Activated T-cell treated with anti-CD3 and anti-CD28 coated beads, Interleukin-2, amount 50 U/mL, for 1 hour (primary cell): ENCODE measurements at places on chromosomes 2 and 18.

DNA sequence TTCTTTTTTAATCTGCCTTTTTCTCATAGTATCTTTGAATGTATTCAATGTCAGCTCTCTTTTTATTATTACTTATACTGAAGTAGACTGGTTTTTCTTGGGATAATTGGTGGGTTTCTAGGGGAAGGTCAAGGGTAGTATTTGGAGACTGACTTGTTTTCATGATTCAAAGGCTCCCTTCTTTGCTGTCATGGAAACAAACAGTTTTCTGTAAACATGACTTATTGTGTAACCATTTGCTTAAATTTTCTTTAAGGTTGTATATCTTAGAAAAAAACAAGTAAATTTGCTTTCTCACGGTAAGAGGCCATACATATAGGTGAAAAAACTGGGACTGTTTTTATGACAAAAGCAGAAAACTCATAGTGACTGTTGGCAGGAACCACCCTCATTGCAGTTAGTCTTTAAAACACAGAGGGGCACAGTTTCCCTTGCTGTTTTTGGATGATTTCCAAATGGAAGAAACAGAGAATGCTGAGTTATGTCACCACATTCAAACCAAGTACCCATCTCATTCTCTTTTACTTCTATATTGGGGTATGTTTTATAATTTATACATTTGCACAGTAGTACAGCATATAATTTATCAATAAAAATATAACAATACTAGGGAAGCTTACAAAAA, 5.8 kb upstream of the RDH14 start:
- DNase-seq: no peak

GRCh38 chr2:15711126-15711860, 119.6 kb downstream of the DDX1 start:
- no peak for DNase-seq

DNA sequence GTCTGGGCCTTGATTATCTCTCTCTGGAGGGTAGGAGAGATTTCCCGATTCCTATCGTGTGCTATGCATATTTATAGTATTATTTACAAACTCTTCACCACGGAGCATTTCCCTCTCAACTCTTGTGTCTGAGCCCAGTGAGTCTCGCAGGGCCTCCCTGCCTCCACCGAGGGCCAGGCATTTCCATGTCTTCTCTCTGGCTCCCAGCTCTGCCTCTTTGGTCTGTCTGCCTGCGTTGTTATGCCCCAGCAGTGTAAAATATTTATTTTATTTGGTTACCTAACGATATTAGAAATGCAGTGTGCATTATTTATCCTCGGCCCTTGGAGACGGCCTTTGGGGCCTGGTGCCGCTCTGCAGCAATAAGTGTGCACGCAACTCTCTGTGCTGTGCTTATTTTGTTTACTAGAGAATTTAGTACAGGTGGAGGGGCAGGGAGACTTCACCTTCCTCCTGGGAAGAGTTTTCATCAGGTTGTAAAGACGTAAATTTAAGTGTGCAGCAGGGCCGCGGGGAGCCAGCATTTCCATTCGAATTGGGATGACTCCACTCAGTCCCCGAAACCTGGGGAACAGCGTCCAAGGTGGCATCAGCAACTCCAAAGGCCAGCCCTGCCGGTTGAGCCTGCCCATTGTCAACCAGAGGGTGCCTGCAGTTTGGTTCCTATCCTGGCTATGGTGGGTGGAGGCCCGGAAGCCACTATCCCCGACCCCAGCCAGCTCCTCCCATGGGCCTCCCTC, 100.2 kb downstream of the PTGR3 start:
- no peak for DNase-seq

- DNase-seq: no peak
Measured at GRCh38 chr18:35117372-35117771, 76.2 kb downstream of the MAPRE2 start.

GRCh38 chr2:100544911-100545596, 17.7 kb upstream of the PDCL3 start:
- no peak for DNase-seq

DNA sequence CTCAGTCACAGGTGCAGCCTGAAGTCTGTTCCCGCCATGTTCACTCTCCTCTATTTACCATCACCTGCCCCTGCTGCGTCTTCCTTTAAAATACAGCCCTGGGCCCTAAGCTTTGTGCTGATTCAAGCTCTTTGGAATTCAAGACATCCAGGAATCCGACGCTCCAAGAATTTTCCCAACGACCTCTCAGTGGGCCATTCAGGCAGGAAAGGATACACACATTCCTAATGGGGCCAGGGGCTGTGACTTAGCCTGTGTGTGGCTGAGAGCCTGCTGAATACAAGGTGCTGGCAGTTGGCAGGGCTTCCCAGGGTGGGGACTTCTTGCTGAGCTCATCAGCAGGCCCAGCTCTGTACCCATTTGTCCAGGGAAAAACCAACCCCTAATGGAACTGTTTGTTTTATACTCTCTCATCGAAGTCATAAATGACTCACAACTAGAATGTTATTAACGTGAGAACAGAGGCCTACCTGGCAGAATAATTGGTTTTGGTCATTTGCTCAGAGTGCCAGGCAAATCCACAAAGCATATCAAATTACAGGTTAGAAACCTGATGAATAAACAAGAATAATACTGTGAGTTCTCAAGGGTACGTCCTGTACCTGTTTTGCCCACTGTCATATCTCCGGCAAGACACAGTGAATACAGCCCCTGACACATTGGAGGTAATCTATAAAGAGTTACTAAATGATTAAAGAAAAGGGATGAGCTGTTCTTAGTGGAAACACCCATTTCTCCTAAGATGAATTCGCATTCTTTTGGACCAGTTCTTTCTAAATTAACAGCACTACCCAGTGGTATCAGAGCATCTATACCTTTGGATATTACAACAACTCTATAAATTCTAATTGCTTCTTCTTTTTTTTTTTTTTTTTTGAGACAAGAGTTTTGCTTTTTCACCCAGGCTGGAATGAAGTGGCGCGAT, 12.6 kb upstream of the KCMF1 start:
- no peak for DNase-seq

- peak; percentile 19 for DNase-seq
Measured at GRCh38 chr2:16666449-16666801, 791 bp upstream of the CYRIA start.

DNA sequence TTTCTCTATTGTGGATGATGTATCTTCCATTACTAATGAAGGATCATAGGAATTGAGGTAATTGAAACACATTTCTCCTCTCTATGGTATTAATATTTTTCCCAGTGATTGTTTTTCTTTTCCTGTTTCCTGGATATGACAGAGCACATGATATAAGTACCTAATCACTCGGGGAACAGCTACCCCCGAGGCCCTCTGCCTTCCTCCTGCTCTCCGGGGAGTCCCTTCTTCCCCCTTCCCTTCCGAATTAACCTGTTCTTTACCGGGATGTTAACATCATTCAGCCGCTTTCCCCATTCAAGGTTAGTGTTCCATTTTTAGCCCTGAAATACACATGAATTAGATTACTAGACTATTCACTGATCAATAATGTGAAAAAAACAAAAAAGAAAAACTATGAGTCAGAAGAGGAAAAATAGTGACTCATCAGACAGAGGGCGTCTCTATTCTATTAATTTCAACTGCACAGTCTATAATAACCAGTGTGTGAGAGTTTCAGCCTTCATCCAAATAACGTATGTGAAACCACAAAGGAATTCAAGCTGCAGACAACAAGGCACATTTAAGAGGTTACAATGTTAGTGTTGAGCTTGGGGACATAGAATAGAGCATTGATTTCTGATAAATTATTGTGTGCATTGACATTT, 450.8 kb downstream of the DLGAP1 start:
- no peak for DNase-seq

GRCh38 chr2:151333083-151333482, 24.3 kb upstream of the TNFAIP6 start:
- no peak for DNase-seq

GRCh38 chr2:86241611-86242010, 42.4 kb downstream of the MRPL35 start:
- DNase-seq: no peak

GRCh38 chr2:135055182-135055786, 3.2 kb downstream of the RAB3GAP1 start:
- DNase-seq: no peak

GRCh38 chr18:57961876-57962505, 82.0 kb upstream of the NEDD4L start:
- no peak for DNase-seq

GRCh38 chr2:70946832-70947442, 11.2 kb downstream of the ATP6V1B1 start:
- DNase-seq: peak; percentile 33

DNA sequence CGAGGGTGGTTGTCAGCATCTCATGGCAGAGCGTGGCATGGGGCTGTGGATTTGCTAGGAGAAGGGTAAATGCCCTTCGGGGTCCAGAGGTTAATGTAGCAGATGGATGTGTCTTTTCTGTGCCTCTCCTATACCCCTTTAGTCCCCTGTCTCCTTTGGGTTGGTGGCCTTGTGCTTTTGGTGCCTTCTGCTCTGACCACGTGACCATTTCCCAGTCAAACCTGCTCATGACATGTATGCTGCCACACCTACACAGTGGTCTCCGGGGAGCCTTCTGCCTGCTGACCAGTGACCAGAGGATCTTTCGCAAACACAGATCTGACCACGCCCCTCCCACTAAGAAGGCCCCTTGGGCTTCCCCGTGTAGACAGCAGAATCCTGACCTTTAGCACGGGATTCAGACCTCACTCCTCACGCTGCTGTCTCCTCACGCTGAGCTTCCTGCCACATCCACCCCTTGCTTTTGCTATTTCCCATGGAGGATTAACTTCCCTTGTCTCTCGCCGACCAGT, 116.2 kb downstream of the ACOXL start:
- no peak for DNase-seq

GRCh38 chr2:39849064-39849463, 70.0 kb upstream of the THUMPD2 start:
- no peak for DNase-seq

DNA sequence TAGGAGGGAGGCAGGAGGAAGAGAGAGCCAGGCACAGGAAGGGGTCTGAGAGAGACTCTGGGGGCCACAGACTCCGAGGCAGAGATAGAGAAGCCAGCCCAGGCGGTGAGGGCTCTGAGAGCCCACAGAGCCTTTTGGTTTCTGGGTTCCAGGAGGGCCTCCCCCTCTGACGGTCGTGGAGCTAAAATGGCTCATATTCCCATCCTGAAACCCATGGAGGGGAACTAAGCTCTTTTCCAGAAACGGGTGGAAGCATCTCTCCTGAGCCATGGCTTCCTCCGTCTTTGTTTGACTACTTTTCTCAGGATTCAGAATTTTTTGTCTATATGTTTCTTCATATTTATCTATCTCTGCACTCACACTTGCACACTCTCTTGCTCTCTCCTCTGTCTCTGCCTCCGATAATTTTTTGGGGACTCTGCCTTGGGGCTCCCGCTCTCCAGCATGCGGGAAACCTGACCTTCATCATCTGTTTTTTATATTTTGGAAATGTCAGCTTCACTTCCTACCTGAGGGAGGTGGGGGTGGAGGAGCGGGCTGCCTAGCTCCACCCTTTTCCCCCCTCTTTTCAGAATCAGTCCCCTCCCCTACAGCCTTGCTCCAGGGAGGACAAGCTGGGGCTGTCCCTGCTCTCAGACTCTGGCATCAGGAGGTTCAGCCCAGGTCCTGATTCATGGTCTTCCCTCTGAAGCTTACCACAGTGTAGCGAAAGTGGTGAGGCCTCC, 5.0 kb upstream of the PKDCC start:
- DNase-seq: no peak

DNA sequence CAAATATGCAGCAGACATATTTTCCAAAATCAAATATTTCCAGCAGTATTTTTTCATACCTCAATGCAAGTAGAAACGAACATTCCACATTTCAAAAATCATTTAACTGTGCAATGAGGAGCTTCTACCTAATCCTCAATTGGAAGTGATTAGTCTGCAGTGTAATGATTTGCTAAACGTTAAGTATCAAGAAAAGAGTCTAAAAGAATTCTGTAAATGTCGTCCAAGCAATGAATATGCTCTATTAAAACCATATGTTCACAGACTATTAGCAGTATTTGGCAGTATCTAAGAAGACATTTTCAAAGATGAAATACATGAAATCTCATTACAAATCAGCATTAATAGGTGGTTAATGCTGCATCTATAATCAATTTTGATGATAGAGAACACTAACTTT, 15.9 kb downstream of the DYM start:
- no peak for DNase-seq

GRCh38 chr2:19337202-19337601, 21.2 kb downstream of the OSR1 start:
- DNase-seq: no peak

- no peak for DNase-seq
Measured at GRCh38 chr18:70423988-70424387, 135.1 kb downstream of the SOCS6 start.

DNA sequence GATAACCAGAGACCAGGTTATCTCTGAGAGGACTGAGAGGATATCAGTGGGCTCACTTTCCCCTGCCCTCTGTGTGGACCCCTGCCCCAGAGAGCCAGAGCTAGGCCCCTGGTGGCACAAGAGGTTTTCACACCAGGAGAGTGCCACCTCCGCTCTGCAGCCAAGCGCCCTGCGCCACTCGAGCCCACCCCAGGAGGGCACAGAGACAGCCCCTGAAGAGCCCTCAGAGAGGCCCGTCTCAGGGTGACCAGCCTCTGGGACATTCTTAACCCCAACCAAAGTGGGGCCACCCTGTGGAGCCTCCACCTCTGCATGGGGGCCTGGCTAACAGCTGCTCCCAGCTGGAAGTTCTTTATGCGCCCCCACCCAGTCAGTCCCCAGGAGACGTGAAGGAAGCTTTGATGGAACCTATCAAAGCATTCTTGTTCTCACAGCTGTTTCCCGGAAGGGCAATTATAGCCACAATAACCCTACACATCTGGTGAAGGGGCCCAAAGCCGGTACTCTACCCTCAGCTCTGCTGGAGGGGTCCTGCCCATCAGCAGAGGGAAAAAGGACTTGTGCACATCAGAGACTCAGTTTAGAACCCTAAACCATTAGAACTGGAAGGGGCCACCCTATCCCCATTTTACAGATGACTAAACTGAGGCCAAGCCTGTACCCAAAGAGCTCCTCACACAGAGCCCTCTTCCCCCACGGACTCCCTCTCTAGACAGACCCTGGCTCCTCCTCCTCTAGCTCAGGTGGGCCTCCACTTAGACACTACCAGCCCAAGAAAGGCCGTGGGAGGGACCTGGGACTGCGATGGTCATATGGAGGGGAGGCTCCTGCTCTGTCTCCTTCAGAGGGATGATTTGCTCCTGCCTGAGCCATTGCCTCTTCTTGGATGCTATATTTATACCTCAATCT, 101.1 kb downstream of the ZFP36L2 start:
- no peak for DNase-seq

- DNase-seq: no peak
Measured at GRCh38 chr18:58315041-58315440, 271.0 kb downstream of the NEDD4L start.
